ENCODE measurements at places on chromosomes 13 and 19.

DNA sequence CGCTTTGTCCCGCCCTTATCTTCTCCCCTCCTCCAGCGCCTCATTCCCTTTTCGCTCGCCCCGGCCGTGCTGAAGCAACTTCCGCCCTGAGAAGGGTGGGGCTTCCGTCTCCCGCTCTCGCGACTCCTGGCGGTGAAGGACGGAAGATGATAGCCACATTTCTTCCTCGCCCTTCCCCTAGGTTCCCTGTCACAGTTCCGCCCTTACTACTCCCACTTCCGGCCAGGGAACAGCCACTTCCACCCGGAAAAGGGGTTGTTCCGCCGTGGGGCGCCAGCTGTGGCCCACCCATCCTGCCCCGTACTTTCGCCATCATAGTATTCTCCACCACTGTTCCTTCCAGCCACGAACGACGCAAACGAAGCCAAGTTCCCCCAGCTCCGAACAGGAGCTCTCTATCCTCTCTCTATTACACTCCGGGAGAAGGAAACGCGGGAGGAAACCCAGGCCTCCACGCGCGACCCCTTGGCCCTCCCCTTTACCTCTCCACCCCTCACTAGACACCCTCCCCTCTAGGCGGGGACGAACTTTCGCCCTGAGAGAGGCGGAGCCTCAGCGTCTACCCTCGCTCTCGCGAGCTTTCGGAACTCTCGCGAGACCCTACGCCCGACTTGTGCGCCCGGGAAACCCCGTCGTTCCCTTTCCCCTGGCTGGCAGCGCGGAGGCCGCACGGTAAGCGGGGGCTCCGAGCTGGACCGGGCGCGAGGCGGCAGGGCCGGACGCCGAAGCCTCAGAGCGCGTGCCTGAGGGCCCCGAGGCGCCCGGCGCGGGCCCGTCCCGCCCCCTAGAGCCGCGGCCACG, at the start of gene RPS19:
Gene RPS19 (plus strand): TSS at position 638 of the 801 bp plus-strand sequence. CDS start 520 bp downstream, outside the sequence.
- peak; percentile 93 for DNase-seq

GRCh38 chr13:99131410-99131809, 69.2 kb upstream of the UBAC2 start:
- DNase-seq: no peak

GRCh38 chr19:41939861-41940730, 11.8 kb upstream of the ERFL start:
- DNase-seq: peak; percentile 21

DNA sequence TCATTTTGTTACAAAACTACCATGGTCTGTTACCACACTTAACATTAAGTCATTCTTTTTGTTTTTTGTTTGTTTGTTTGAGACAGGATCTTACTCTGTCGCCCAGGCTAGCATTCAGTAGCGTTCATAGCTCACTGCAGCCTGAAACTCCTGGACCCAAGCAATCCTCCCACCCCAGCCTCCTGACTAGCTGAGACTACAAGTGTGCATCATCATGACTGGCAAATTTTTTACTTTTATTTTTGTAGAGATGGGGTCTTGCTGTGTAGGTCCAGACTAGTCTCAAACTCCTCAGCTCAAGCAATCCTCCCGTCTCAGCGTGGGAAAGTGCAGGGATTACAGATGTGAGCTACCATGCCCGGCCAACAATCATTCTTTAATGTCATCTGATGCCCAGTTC, 3.3 kb downstream of the ALDH16A1 start:
- DNase-seq: no peak

GRCh38 chr19:41702171-41702651, 6.2 kb upstream of the CEACAM5 start:
- no peak for DNase-seq

DNA sequence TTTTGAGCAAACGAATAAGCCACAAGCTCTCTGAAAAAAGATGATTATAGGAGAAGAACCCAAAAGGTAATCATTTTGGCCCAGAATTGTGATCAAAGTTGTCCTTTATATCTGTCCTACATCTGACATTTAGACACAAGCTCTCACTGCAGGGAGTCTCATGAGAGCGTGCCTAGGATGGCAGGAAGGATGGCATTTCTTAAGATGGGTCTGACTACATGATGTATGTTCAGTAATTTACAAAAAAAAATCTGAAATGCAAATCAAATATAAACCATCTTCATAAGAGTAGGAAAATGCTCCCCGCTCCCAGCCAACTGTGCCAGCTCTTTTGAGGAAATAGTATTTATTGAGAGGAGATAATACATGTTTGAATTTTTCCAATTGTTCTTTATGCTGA, 81.0 kb upstream of the MBNL2 start:
- DNase-seq: no peak

DNA sequence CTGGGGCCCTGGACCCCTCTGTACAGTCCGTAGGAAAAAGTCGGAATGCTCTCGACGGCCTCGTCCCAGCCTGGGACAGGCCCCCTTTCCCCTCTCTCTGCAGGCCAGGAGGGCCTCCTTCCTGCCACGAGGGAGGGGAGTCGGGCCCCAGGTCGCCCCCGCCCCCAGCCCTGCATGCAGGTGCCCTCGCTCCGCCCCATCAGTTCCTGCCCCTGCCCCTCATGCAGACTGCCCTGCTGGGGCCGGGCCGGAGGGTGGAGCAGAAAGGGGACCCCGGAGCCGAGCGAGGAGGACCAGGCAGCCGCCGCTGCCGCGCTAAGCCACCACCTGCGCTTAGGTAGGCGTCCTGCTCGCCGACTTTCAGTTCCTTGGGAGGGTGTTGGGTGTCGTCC, 7.3 kb downstream of the LYL1 start:
- DNase-seq: no peak

DNA sequence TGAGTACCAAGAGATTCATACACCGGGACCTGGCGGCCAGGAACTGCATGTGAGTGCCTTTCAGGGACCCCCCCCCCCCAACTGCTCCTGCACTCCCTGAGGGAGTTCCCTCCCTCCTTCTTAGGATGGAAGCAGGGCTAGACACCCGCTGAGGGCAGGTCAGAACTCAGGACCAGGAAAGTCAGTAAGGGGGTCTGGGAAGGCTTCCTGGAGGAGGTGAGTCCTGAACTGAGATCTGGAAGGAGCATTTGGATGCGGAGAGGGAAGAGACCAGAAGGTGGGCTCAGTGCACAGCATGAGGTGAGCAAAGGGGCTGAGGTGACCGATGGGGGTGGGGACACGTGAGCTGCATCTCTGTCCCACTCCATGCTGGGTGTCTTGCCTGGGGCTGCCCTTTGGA, 10.5 kb upstream of the HNRNPUL1 start:
- DNase-seq: no peak

- DNase-seq: no peak
Measured at GRCh38 chr13:58151452-58151851, 519.9 kb downstream of the PCDH17 start.

DNA sequence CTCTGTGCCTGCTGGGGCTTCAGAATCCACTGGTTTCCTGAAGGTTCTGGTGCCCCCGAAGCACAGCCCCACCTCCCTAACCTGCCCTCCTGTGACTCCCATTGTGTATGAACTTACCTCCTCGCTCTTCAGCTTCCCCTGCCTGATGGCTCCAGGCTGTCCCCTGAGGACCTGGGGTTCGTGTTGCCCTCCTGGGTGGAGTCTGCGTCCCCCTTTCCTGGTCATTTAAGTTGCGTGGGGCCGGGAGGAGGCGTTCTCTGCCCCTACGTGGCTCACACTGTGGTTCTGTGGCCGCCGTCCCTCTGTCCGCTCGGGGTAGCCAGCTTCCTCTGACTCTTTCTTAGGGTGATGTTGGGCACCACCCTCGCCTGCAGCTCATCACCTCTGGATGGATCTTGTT, 13.9 kb downstream of the TFDP1 start:
- DNase-seq: no peak

DNA sequence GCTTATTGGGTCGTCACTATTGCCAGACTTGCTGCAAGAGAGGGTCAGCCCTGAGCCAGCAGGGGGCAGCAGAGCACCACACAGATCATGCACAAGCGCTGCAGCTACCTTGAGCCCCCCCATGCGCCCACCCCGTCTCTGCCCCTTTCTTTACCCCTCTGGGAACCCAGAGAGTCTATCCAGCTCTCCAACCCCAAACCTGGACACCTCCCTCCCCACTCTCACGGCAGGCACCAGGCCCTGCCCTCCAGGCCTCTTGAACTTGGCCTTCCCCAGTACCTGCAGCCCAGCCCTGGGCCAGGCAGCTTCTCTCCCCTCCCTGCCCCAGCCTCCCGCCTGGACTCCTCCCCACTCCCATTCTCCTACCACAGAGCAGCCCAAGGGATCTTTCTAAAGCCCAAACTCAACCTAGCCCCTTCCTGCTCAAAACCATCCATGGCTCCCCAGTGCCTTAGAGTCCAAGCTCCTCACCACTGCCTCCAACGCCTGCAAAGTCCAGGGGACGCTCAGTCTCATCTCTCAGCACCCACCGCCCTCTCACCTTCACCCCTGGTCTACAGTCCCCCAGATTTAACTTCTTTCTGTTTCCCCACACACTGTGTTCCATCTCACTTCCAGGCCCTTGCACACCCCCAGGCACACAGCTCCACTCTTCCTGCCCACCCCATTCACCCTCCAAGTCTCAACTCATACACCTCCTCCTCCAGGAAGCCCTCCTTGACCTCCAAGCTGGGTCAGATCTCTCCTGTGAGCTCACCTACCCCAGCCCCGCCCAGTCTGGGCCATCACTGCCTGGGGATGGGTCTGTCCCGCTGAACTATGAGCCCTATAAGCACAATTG, 9.4 kb upstream of the CEACAM16 start:
- DNase-seq: peak; percentile 46

DNA sequence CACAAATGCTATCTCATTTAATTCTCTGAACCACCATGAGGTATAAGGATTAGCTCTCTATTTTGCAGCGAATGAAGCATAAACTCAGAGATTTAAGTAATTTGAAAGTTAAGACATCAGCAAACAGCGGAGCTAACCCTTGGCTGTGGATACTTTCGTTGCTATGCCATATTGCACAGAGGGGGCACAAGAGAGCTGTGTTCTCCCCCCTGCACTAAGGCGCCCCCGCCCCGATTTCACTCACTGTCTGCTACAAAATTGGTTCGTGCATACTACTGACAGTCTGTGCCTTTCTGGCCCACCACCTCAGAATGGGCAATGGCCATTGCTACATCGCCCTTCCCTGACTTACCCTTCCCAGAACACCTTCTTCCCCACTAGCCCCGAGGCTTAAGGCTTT, 105.7 kb upstream of the OBI1 start:
- no peak for DNase-seq

- no peak for DNase-seq
Measured at GRCh38 chr13:64289702-64290101, 2874.1 kb upstream of the PCDH20 start.

DNA sequence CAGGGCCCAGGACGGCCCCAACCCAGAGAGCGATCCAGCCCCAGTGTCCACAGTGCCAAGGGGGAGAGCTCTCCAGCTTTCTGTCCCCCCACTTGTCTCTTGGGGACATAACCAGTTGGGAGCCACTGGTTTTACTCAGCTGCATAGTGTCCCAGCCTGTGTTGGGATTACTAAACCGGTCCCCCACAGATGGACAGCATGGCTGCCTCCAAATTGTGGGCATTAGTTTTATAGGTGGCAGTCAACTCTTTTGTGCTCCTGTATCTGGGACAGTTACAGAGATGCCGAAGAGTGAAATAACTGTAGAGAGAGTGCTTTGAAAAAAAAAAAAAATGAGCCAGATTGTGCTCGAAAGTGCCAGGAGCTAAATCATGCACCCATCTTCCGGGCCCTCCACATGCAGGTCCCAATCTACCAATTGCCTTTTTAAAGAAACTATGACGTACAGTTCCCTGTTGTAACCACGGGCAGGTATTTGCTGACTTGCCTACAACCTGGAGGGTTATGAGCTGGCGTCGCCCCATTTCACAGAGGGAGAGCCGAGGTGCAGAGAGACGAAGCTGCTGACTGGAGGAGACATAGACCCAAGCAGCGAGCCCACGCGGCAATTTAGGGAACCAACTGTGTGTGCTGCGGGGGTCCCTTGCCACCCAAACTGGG, 2.4 kb upstream of the NFIC start:
- DNase-seq: no peak

GRCh38 chr19:4059453-4059871, 7.2 kb downstream of the ZBTB7A start:
- DNase-seq: no peak

DNA sequence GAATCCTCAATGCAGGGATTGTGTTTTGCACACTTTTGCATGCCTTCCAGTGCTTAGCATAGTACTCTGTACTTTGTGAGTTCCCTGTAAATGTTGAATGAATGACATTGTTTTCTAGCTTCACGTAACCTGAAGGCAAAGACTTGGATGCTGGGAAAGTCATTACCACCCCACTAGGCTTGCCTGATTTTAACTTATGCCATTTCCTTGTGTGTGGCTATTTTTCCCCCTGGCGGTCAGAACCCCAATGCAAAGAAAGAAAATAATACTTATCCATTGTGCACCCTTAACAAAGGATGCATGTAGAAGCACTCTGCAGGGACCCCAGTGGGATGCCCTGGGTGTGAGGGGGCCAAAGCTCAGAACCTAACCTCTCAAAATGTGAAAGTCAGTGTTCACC, 1.2 kb upstream of the ENOX1 start:
- no peak for DNase-seq

DNA sequence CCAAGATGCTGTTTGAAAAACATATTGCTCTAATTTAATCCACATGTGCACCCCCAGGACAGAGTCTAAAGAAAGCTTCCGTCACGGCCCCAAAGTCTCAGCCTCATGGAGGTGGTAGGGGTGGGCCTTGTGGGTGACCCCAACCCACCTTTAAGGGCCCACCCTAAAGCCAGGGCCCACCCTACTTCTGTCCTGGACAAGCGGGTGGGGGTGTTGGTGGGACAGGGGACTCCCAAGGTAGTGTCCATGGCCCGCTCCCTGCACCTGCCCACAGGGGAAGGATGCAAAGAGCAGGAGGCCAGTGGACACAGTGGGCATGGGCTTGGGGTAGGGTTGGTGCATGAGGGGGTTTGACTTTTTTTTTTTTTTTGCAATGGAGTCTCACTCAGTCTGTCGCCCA, 66.8 kb downstream of the KCTD15 start:
- no peak for DNase-seq

- no peak for DNase-seq
Measured at GRCh38 chr19:2290441-2291184, 8.6 kb upstream of the PEAK3 start.

DNA sequence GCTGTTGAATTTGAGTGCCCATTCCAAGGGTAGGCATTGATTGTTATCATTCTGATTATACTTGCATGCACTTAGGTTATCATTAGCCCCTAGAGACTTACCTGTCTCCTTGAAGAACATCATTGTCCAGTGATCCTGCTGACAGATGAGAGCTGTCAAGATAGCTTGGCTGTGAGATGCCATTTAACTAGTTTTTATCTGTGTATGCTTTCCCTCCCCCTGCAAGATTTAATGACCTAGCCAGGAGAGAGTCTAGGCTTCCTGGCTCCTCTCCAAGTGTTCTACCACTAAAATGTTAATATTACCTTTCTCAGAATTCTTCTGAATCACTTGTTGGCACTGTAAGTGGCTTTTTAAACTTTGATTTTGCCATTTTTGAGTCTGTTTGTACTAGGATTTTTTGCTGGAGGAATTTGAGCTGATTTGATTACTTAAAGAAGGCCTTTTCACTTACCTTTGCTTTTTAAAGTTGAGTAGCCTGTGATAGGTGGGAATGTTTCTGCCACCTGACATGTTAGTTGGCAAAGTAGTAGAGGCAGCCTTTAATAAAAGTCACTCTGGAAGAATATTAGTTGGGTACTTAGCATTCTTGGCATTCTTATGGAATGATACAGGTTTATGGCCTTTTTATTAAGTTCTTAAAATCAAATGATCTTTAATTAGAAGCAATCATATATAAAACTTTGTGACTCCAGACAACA, 41.1 kb downstream of the ARHGAP35 start:
- DNase-seq: no peak
